ENCODE measurements at places on chromosomes 7 and 10.

DNA sequence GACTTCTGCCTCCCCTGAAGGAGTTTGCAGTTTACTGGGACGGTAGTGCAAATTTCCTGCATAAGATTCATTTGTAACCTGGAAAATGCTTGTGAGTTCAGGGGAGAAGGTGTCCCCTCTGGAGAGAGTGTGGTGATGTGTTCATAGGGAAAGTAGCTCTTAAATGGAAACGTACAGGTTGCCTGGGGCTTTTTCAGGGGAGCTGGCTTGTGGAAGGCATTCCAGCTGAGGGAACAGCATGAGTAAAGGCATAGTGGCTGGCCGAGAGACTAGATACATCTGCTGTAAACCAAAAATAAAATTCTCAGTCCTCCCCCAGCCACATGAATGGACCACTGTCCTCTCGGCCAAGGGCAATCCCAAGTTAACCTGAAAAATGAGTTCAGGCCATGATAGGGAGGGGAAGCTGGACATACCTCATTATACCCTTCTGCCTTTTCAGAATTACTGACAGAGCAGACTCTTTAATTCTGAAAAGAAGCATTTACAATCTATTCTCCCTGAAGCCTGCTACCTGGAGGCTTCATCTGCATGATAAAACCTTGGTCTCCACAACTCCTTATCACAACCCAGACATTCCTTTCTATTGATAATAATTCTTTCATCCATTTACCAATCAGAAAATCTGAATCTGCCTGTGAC is 123.7 kb downstream of the GALNT17 start:
- DNase-seq = no peak

GRCh38 chr7:45140827-45141226 is 16.8 kb upstream of the RAMP3 start:
- no peak for DNase-seq

GRCh38 chr7:151148319-151149259 is 18.9 kb downstream of the GBX1 start:
- no peak for DNase-seq

GRCh38 chr7:86825264-86825663 is 181.6 kb downstream of the GRM3 start:
- DNase-seq = no peak

DNA sequence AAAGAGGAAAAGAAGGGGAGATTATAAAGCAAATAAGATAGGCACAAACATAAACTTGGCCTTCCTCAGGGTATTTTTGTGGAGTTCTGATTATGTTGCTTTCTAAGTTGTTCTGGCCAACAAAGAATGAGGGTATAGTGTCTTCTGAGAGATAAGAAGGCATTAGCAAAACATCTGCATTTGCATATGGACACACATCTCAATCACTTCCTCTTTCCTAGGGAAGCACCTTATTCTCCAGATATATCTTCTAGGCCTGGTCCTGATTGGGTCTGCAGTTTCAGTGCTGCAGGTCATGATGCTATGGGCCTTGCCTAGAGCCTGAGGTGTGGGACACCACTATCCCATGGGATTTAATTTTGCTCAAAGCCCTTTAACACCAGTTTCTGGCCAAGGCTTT is 308.8 kb upstream of the PHYHIPL start:
- no peak for DNase-seq

DNA sequence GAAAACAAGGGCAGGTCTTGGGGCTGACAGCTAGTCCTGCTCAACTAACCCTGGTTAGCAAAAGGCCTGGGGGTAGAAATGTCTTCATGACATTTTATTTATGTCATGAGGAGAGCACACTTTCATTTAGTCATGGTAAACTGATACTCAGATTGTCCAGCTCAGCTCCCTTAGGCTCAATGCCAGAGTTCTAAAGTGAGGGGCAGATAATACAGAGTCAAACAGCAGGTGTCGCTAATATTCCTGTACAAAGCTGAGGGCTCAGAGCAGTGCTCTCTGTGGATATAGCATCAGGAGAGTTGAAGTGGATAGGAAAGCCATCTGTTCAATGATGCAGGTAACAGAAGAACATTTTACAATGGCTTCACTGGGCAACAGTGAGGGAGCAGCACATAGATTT is 26.8 kb upstream of the CALCR start:
- DNase-seq = no peak

Data from activated naive CD4-positive, alpha-beta T cell treated with anti-CD3 and anti-CD28 coated beads, Interleukin-2, amount 50 U/mL, for 16 hours (primary cell).